ENCODE measurements at places on chromosomes 3 and 15.

GRCh38 chr15:62833646-62834045 is 208.9 kb upstream of the TPM1 start:
- DNase-seq = no peak

- no peak for DNase-seq
Measured at GRCh38 chr3:96192966-96193550, 621.3 kb upstream of the EPHA6 start.

DNA sequence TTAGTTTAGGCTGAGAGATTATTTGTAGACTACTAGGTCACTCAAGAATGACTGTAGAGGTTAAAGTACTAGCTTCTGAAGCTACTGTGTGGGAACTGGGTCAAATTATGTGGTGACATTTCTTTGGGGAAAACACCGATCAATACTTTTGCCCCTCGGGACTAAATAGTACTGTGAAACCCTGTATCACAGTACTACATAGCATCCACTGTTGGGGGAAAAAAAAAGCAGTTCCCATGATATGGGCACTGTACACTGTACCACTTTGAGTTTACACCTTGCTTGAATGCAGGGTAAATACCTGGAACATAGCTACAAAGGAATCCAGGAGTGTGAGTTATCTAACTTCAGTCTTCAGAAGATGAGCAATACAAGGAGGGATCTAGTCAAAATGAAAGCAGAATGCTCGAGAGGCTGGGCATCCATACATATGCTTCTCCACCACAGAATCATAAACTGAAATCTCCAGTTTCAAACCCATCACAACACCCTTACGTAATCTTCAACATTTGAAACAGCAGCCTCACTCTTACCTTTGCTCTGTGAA is 311.4 kb downstream of the UNC13C start:
- DNase-seq = no peak

DNA sequence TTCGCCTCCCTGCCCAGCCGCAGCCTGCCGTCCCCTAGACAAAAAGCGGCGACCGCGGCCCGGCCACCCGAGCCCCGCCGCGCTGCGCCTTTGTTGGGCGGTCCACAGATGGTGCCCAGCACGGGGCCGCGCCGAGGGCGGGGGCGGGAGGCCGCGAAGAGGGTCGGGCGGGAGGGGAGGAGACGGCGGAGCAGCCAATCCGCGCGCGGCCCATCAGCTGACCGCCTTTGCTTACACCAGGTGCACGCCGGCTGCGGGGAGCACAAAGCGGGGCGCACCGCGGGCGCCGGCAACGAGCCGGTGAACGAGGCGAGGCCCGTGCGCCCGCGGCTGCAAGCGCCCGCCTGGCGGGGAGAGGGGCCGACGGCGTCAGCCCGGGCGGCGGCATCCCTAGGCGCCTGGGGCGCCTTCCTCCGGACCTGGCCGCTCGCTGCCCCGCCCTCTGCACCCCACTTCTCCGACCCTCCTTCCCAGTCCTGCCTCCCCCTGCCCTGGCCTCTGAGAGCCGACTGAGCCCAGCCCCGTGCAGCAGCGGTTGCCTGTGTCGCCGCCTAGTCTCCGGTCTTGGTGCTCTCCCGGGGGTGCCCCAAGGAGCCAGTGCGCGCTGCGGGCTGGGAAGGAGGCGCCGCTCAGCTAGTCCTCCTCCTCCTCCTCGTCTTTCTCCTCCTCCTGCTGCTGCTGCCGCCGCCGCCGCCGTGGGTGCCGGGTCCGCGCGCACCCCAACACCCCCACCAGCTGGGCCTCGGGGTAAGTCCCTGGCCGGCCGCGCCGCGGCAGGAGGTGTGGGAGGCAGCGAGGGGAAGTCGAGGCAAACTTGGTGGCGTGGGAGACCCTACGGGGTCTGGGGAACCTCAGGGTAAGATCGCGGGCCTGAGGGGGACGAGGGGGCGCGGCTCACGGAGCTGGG is at the start of gene LRRN1:
Gene LRRN1 (plus strand): TSS at position 259 of the 907 bp plus-strand sequence. CDS start 45,211 bp downstream, outside the sequence.
- no peak for DNase-seq

DNA sequence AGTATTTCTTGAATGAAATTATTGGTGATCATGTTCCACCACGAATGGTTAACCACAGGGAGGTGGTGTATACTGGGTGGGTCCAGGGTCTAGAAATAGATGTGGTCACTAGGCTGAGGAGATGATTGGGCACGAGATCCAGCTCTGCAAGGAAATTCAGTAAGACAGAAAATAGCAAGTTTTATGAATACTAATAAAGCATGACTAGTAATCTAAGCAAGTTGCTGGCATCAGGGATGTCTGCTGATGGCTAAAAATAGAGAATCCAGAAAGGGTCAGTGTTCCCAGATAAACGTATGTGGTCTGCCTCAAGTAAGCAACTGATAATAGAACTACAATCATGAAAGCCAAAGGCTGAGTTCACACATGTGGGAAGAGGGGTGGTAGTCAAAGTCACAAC is 108.3 kb upstream of the FRMD4B start:
- DNase-seq = no peak

- DNase-seq = no peak
Measured at GRCh38 chr15:56325186-56325585, 40.0 kb upstream of the TEX9 start.

- DNase-seq = no peak
Measured at GRCh38 chr3:115578331-115578730, 45.0 kb upstream of the GAP43 start.

- DNase-seq = no peak
Measured at GRCh38 chr3:60391292-60391691, 860.0 kb downstream of the FHIT start.

GRCh38 chr3:89360156-89360555 is 252.7 kb downstream of the EPHA3 start:
- DNase-seq = no peak

- DNase-seq = no peak
Measured at GRCh38 chr3:99163314-99163713, 261.8 kb upstream of the DCBLD2 start.

DNA sequence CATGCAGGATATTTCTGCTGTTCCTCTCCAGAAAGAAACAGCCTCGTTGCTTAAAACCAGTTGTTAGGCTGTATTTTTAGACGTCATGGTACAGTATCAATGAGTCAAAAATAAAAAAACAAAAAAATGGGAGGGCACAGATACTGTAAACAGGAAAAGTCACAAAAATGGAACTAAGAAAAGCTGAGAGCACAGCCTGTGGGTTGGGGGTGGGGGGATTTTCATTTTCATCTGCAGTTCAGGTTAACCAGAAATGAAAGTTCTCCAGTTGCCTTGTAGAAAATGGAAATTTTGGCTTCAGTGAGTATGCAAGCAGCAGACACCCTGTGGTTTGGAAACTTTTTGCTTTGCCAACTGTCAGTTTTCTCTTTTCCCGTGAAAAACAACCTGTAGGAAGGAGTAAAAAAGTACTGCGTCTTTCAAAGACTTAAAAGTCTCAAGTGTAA is 59.0 kb downstream of the FRMD4B start:
- DNase-seq = no peak

- peak; percentile 96 for DNase-seq
Measured at GRCh38 chr15:75738647-75739325, 26.1 kb upstream of the CSPG4 start.

DNA sequence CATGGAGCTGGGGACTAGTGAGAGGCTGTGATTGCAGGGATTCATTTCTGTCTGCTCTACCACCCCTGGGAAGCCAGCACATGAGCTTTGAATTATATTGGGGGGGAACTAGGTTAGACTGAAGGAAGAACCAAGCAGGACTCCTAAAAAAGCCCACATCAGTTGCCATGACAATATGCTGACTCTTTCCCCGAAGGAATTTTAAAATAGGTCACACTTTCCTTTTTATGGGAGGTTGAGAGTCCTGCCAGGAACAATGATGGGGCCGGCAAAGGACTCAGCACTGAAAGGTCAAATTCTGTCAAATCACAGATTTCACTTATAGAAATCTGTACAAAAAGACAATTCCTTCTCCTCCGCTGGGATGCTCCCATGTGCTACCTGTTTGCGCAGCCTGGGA is 130.8 kb downstream of the ZNF621 start:
- DNase-seq = no peak

DNA sequence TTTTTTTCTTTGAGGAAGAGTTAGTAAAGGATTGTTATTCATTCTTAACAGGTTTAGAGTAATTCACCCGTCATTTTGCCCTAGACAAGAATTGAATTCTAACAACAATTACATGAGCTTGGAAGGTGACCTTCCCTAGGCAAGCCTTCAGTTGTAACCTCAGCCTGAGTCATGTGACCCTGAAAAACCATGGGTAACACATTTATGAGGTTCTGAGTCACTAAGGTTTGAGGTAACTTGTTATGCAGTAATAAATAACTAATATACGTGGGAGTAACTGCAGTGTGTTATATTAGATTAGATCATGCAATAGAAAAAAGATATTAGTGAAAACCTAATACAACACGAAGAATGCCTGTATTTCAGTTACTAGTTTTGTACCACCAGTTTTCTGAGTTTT is 237.6 kb upstream of the NDN start:
- DNase-seq = no peak

DNA sequence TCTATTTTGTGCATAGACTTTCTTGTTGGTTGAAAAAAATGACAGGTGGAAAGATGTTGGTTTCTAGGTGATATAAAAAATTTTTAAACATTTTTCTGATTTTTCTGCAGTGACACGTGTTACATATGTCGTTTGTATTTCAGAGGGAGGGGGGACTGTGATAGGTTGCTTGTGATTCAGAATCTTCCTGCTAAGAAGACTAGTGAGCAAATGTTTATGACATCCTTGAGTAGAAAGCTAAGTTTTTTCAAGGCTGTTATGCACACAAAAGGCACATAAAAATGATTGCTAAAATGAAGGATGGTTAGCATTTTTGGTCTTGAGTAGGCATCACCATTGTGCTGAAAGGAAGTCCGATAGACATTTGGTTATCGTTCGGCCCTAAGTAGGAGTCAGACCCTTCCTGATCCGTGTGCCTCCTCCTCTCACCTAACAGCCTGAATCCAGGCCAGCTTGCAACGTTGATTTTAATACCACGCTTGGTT is 1.5 kb downstream of the ZNF639 start:
- peak; percentile 17 for DNase-seq

DNA sequence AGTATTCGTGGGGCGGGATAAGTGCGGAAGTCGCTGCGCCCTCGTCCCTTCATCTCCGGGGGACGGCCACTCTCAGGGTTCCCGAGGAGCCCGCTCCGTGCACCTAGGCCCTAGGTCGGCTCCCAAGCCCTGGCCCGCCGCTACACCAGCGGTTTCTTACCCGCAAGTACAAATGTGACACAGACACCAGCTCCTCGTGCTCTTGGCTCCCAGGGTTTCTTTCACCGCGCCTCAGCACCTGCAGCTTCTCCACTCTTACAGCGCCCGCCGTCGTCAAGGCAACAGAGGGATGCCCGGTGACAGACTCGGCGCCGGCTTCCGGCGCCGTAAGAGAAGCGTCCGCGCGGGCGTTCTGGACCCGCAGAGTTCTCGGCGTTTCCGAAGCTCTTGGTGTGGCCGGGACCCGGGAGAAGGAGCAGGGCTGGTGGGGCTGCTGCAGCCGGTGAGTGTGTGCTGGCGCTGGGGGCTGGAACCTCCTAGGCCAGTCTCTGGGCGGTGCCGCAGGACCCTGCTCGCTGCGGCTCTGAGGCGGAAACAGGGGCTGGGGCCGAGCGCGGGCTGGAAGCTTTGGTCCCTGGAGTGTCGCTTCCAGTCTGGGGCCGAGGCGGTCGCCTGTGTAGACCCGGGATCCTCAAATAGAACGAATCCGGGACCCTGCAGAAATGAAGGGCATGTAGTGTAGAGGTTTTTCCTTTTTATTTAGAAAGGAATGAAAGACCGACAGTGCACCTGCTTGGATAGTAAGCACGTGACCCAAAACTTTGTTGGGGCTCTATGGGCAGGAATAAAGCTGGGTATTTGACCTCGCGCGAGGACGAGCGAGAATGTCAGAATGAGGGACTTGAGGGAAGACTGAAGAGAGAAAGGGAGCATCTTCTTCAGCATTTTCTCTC is 155.4 kb upstream of the GOLGA6L4 start:
- DNase-seq = no peak

DNA sequence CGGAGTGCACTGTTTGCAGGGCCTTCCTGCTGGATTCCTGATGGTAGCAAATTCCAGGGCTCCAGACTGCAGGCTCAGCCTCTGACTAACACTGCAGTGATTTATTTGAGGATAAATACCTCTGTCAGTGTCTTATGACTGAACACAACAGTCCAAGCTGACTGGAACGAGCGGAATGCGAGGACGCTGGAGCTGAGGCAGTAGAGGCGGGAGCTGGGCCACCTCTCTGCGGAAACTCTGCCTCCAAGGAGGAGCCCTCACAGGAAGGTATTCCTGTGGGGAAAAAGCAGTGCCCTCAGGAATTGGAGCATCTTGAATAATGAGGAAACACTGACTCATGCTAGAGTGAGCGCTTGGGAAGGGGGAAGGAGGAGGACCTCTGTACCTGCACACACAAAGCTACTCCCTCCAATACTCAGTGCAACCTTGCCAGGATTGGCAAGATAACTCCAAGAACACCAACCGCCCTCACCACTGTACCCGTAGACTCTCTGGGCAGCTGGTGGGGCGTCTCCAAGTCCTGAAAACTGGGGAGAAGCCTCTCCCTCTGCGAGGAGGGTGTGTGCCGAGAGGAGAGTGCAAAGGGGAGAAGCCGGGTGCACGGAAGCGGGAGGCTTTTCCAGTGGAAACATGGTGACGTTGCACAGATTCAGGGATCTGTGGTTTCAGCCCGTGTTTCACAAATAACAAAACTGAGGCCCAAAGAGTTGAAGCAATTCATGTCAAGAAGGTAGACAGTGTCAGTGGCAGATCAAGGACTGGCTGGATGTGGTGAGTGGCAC is 43.0 kb downstream of the VGLL4 start:
- peak; percentile 83 for DNase-seq

- DNase-seq = peak; percentile 58
Measured at GRCh38 chr3:71304684-71305083, 278.8 kb downstream of the FOXP1 start.

- DNase-seq = no peak
Measured at GRCh38 chr3:178001670-178002101, 534.5 kb upstream of the KCNMB2 start.

- no peak for DNase-seq
Measured at GRCh38 chr3:135964160-135964955, 1.2 kb upstream of the PPP2R3A start.

GRCh38 chr3:114252954-114253353 is 15.6 kb upstream of the ZNF80 start:
- DNase-seq = no peak

DNA sequence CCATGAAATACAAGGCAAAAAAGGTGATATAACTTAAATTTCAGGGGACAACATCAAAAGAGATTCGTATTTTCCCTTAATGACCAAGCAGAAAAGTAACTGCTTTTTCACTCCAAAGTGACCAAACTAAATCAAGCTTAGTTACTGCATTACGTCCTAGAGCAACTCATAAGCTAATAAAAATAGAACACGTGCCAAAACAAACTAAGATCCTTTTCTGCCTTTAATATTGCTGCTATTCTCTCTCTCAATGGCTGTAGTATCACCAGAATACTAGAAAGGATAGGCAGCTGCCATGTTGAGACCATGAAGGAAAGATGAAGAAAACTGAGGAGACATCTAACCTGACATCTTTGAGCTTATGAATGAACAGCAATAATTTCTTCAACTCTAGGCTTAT is 43.3 kb downstream of the UBXN7 start:
- no peak for DNase-seq

Measured in A673 (cell line).